ENCODE measurements at places on chromosomes 2 and 18. TPM values are rescaled to one million over a fixed set of nuclear protein-coding genes. Genes with fewer than 3 reads are reported as not detected.

Gene KCNIP3
- total RNA-seq: 2.9 TPM

Gene DSC2
- 0.82 TPM for total RNA-seq

Gene AKAIN1
- not detected for total RNA-seq

Gene CAPN13
- total RNA-seq: not detected

Gene RNF149
- total RNA-seq: 46.4 TPM

Gene TEKT4
- not detected for total RNA-seq

Gene CD302
- 23.0 TPM for total RNA-seq

Gene ABCB11
- total RNA-seq: not detected

Gene TNFAIP6
- total RNA-seq: 51.9 TPM

Gene OSR1
- 117 TPM for total RNA-seq

Gene ALPI
- not detected for total RNA-seq

Gene MARCHF7
- 24.2 TPM for total RNA-seq

Gene ITPRID2
- total RNA-seq: 101 TPM

Gene ABHD1
- 0.09 TPM for total RNA-seq

Gene CCL20
- not detected for total RNA-seq

Gene UGT1A3
- not detected for total RNA-seq

Gene OBSL1
- 90.4 TPM for total RNA-seq

Gene LOXL3
- 11.9 TPM for total RNA-seq

Gene DAPL1
- total RNA-seq: not detected

Gene SCN1A
- 0.09 TPM for total RNA-seq

Gene CCT4
- total RNA-seq: 145 TPM

Gene LCT
- total RNA-seq: not detected

Gene ERBB4
- total RNA-seq: 0.16 TPM

Gene GAL3ST2
- total RNA-seq: 0.25 TPM

Gene TXNL4A
- 62.2 TPM for total RNA-seq

Gene FSIP2
- 1.6 TPM for total RNA-seq

Gene ZNF892
- total RNA-seq: 4.9 TPM

Gene PLCD4
- 1.2 TPM for total RNA-seq

Gene TPGS2
- 115 TPM for total RNA-seq

Gene ZNF385B
- total RNA-seq: 4.8 TPM

Gene EMILIN2
- 11.2 TPM for total RNA-seq

Gene SPDYA
- 6.5 TPM for total RNA-seq

Gene MSH2
- total RNA-seq: 13.7 TPM

Gene COL3A1
- 14,045 TPM for total RNA-seq

Gene CDK15
- total RNA-seq: 4.5 TPM

Gene COL4A4
- total RNA-seq: 1.1 TPM

Gene LIMS3
- 6.1 TPM for total RNA-seq

Gene SERPINB3
- not detected for total RNA-seq

Gene RNF152
- 12.8 TPM for total RNA-seq

Gene FKBP1B
- total RNA-seq: 3.5 TPM

Gene COLEC12
- total RNA-seq: 109 TPM

Gene GALNT3
- total RNA-seq: 3.1 TPM

Gene TNS1
- 54.5 TPM for total RNA-seq

Gene ALKAL2
- 1.3 TPM for total RNA-seq

Gene GNAL
- total RNA-seq: 0.16 TPM

Gene MEIS1
- total RNA-seq: 78.2 TPM
